NCI-H774 (cell line): ENCODE measurements at places on chromosomes 3 and 15.

DNA sequence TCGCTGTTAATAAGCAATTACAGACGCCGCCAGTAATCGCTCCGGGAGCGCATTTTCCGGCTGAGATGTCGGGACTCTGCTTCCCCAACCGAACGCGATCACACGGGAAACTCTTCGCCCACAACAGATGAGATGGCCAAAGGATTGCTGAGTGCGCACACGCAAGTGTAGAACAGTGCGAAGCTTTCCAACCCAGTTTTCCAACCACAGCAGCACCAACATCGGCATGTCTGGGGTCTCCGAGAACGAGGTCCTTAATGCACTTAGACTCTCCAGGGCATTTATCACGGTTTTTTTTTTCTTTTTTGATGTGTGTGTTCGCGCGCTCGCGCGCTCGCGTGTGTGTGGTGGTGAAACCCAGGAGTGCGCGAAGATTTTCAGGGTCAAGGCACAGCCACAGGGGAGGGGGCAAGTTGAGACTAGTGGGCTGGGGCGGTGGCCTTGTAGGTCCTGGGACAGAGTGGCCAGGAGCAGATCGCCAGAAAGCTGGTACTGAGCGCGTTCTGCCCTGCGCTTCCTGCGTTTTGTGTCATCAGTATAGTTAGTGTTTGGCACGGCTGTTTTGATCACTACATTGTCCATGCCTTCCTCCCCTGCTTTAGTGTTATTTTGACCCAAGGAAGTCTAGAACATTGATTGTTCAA lies 1.8 kb upstream of the EOMES start:
- DNase-seq: no peak

DNA sequence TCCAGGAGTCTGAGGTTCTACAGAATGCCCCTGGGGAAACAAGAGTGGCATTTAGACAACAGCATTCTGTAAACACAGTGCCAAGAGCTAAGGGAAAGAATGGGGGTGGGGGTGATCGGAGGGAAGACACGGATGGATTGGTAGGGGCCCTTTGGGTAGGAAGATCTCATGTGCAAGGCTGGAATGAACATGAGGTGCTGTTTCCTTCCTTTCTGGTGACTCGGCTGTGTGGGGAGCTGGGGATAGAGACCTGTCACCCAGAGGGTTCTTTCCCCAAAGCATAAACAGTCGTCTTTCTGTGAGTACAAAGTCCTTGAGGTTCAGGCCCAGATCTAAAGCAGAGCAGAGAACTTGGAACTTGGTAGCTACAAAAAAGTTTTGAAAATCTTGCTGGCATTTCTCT lies 11.7 kb downstream of the TPM1 start:
- no peak for DNase-seq

- DNase-seq: no peak
Measured at GRCh38 chr3:121895121-121895520, 920 bp downstream of the SLC15A2 start.

- no peak for DNase-seq
Measured at GRCh38 chr3:161082063-161082462, 23.1 kb downstream of the B3GALNT1 start.

GRCh38 chr3:129605203-129605921 lies 1.1 kb downstream of the PLXND1 start:
- peak; percentile 48 for DNase-seq

GRCh38 chr3:45218578-45219390 lies 7.3 kb downstream of the TMEM158 start:
- no peak for DNase-seq

DNA sequence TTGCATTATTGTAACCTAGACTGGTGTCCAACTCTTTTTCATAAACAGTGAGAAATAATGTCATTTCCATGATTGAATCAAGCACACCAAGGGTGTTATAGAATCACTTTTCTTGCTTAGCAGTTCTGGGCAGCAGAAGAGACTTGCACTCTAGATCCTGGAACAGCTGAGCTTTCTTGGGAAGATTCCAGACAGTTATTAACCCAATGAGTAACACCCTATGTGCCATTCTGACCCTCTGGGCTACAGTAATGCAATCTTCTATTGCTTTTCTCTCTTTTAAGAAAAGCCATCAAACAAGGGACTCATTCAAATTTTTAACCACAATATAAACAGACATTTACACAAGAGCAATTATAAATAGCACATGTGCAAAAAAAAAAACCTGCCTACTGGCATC lies 39.3 kb upstream of the USP3 start:
- DNase-seq: no peak

- DNase-seq: no peak
Measured at GRCh38 chr15:49964061-49964460, 155.0 kb downstream of the ATP8B4 start.

- no peak for DNase-seq
Measured at GRCh38 chr15:39685999-39686613, 96.5 kb downstream of the FSIP1 start.

- no peak for DNase-seq
Measured at GRCh38 chr3:117916839-117917238, 1117.8 kb downstream of the IGSF11 start.

DNA sequence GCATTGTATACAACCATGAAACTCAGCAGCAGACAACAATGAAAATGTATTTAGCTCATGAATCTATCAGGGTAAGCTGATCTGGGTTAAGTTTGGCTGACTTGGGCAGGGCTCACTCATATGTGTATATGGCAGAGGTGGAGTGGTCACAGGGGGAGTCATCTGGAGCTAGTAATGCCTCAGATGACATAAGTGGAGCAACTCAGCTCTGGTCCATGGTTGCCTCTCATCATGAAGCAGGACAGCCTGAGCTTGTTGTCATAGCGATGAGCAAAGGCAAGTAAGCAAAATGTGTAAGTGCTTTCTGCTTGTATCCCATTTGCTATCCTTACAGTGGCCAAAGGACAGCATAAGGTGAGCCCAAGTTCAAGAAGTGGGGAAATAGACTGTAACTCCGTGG lies 64.5 kb downstream of the ALCAM start:
- DNase-seq: no peak

DNA sequence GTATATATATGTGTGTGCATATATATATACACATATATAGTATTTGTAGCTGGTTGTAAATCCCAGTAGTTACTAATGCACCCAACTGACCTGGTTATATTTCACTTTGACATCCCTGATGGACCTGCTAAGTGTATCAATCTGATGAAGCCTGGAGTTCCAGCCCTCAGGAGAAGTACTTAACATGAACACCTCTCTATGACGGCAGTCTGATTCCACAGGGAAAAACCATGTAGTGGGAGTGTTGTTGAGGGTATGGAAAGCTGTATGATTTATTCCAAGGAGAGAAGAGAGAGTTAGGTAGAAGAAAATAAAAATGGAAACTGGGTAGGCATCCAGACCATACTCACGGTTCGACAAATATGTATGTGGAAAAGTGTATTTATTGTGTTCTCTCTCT lies 531.2 kb upstream of the SEMA6D start:
- DNase-seq: no peak

DNA sequence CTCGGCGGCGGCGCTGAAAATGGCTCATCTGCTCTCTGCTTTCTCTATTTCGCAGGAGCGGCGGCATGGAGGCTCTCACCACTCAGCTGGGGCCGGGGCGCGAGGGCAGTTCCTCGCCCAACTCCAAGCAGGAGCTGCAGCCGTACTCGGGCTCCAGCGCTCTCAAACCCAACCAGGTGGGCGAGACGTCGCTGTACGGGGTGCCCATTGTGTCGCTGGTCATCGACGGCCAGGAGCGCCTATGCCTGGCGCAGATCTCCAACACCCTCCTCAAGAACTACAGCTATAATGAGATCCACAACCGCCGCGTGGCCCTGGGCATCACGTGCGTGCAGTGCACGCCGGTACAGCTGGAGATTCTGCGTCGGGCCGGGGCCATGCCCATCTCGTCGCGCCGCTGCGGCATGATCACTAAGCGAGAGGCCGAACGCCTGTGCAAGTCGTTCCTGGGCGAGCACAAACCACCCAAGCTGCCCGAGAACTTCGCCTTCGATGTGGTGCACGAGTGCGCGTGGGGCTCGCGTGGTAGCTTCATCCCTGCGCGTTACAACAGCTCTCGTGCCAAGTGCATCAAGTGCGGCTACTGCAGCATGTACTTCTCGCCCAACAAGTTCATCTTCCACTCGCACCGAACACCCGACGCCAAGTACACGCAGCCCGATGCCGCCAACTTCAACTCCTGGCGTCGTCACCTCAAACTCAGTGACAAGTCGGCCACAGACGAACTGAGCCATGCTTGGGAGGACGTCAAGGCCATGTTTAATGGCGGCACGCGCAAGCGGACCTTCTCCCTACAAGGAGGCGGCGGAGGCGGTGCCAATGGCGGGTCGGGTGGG lies 790 bp downstream of the SKOR1 start:
- DNase-seq: no peak

DNA sequence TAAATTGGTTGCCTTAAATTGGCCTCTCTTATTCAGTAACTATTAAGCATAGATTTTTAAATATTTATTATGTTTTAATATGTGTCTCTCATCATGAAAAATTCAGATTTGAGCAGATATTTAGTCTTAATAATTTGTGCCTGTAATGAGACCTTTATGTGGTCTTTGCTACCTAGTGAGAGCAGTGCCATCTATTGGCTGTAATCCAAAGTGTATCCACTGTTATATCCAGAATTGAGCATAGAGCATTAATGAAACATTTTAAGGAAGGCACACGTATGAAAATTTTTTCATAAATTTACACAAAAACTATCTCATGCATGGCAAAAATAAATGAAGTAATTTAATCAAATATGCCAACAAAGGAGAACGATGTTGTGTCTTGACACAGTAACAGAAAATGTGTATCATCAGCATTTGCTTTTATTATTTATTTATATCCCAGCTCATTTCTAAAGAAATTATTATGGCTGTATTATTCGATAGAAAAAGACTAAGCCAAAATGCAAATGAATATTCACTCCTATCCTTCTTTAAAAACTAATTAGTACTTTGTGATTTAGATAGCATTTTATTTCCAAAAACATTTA lies 203.5 kb downstream of the RSRC1 start:
- DNase-seq: no peak

DNA sequence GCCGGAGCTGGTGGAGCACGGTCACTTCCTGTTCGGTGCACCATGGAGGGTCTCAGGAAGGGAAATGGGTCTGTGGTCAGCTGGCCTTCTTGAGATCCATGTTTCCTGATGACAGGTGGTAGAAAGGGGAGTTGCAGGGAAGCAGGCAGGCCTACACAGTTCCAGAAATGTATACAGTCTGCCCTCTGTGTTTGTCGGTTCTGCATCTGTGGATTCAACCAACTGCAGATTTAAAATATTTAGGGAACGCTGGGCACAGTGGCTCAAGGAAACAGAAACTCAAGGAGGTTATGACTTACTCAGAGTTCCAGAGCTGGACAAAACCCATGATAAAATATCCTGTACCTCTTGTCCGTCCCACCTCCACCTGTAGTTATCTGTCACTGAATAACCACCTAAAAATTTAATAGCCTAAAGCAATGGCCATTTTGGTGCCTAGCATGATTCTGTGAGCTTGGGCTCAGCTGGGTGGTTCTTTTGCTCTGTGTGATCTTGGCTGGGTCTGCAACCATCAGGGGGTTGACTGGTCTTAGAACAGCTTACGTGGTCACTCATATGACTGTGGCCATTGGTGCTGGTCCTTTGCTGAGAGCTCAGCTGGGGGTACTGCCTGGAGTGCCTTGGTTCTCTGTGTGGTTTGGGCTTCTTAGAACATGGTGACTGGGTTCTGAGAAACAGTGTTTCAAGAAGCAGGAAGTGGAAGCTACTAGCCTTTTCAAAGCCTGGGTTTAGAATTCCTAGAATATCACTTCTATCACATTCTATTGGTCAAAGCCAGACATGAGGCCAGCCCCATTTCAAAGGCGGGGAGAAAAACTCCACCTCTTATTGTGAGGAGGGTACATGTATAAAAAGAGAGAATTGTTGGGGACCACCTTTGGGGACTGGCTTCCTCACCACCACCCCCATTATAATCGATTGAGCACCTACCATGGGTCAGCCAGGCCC lies 239.7 kb upstream of the BHLHE40 start:
- no peak for DNase-seq

- no peak for DNase-seq
Measured at GRCh38 chr15:99728916-99729315, 4.3 kb downstream of the LYSMD4 start.

GRCh38 chr3:147794596-147794995 lies 385.4 kb downstream of the ZIC1 start:
- no peak for DNase-seq

DNA sequence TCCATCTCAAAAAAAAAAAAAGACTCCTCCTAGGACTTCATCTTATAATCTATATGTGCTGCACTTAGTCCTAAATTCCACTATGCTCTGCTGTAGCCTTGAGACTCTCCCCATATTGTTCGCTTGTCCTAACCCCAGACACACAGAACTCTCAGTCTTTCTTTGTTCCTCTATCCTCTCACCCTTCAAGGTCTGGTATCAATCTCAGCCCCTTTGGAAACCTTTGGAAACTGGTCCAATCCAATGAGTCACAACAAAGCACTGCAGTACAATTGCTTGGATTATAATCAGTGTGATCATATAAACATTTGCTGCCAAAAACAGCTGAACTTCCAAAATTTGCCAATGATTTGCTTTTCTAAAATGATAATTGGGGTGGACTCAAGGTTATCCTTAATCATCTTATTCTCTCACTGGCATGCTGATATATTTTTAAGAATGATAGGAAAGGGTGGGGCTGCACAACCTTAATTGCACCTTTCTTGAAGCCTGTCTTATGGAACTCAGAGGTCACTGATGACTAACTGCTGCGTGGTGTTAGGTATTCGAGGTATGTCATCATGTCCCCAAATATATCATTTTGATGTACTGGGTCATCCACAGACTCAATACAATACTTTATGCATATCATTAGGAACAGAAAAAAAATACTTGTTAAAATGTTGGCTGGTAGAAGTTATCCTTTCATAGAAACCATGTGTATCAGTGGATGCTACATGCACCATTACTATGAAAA lies 756.7 kb downstream of the NR2F2 start:
- no peak for DNase-seq

GRCh38 chr15:29270169-29270955 lies 740 bp upstream of the NSMCE3 start:
- no peak for DNase-seq

GRCh38 chr3:104947943-104948342 lies 418.8 kb upstream of the ALCAM start:
- no peak for DNase-seq

- DNase-seq: no peak
Measured at GRCh38 chr3:187665010-187665409, 5.2 kb downstream of the SST start.

GRCh38 chr3:137767538-137768360 lies 3.6 kb downstream of the SOX14 start:
- DNase-seq: no peak
